Astrocyte of the cerebellum (primary cell): ENCODE measurements at places on chromosomes 2 and 18.
A peak's percentile ranks its signal among the peaks of the same experiment; 100 is the strongest.

DNA sequence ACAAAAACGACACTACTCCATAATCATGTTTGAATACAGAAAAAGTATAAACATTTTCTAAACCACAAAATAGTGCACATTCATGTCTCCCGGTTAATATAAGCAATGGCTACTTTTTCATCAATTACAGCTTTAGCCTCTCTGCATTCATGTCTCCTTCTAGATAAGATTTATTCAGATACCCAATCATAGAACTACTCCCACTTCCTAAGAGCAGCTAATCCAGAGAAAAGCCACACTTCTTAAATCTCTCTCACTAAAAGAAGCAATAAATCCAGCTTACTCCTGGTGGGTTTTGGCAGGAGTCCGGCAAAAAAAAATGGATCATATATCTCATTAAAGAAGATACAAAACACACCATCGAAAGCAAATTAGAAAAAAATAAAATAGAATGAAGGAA, 20.1 kb downstream of the DSEL start:
- no peak for DNase-seq

- peak; percentile 18 for DNase-seq
Observed at GRCh38 chr18:54647176-54647575, 56.1 kb downstream of the DYNAP start.

- no peak for DNase-seq
Observed at GRCh38 chr2:159996792-159997546, 65.4 kb downstream of the PLA2R1 start.

DNA sequence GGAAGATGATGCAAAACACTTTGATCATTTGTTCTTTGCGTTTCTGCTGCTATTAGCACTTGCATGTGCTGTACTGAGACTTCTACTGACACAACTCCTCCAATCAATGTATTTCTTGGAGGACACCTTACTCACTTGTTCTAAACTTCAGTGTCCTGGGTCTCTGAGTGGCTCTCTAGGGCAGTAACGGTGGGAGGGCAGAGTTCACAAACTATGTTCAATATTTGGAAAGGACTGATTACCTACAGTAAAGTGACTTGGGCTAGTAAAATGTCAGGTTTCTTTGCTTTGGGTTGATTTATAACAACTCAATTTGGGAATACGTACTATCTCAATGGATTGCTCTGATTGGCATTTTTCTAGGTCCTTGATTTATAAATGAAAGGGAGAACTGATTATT, 49.3 kb upstream of the PAX8 start:
- no peak for DNase-seq

GRCh38 chr2:158317642-158318041, 138.9 kb downstream of the CCDC148 start:
- no peak for DNase-seq

- no peak for DNase-seq
Observed at GRCh38 chr18:56097621-56098020, 509.6 kb upstream of the TCF4 start.

GRCh38 chr2:189581354-189582139, 961 bp upstream of the SLC40A1 start:
- DNase-seq: no peak

- DNase-seq: no peak
Observed at GRCh38 chr2:75003773-75004172, 45.3 kb downstream of the POLE4 start.

DNA sequence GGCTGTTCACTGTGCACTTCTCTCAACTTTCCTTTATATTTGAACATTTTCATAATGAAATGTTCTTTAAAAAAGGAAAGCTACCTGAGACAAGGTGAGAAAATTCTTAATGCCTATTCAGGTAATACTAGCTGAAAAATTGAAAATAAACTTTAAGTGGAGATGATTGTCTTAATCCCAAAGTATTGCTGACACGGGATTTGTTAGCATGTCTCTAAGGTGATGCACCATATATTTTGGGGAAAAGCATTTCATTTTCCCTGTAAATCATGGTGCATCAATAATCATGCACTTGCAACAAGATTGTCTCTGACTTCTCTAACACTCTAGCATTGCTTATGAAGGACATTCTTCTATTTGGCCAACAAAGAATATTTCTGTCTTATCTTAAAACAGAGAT, 848.0 kb downstream of the DPP10 start:
- no peak for DNase-seq

GRCh38 chr2:100754951-100755350, 65.0 kb upstream of the NPAS2 start:
- DNase-seq: no peak

- DNase-seq: no peak
Observed at GRCh38 chr18:76980663-76981395, 151.8 kb downstream of the MBP start.

GRCh38 chr2:20145497-20146193, 79.3 kb downstream of the SDC1 start:
- DNase-seq: no peak

DNA sequence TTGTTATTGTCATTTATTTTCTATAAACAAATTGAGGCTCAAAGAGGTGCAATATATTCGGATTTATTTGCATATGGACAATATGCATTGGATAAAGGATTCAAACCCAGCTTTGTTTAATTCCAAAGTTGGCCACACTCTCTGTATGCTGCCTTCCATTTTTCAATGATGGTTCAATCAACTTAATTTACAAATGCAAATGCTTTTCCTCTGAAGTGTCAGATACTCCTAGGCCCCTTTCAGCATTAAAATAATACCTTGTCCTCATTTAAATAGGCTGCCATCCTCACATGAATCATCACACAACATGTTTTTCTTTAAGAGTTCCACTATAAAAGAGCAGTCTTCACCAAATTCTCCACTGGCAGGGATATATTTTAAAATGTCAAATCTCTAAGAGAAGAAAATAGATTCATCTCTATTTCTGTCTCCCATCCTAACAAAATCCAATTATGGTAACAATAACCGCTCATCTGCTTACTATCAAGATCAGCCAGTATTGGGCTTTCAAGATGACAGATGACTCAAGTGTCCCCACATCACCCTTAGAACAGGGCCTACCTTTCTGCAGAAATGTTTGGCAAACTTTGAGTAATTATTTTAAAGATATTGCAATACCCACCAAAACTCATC, 114.8 kb downstream of the SCG2 start:
- no peak for DNase-seq

DNA sequence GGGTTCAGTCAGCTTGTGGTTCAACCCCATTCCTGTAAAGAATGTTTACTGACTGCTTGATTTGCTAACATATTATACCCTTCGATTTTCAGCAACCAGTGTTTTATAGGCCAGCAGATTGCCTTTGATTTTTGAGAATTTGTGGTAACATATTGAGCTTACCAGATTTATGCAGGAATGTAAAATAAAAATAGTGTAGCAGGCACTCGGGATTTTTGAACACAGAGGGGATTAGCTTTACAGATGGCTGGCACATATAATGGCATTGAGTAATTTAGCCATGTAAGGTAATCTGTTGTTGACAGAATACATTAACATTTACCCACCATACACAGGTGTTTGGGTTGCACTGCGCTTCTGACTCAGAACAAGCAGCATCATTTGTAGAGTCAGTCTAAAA, 354.0 kb downstream of the LRRTM1 start:
- no peak for DNase-seq

- peak; percentile 98 for DNase-seq
Observed at GRCh38 chr2:55992455-55992854, 68.9 kb upstream of the EFEMP1 start.

DNA sequence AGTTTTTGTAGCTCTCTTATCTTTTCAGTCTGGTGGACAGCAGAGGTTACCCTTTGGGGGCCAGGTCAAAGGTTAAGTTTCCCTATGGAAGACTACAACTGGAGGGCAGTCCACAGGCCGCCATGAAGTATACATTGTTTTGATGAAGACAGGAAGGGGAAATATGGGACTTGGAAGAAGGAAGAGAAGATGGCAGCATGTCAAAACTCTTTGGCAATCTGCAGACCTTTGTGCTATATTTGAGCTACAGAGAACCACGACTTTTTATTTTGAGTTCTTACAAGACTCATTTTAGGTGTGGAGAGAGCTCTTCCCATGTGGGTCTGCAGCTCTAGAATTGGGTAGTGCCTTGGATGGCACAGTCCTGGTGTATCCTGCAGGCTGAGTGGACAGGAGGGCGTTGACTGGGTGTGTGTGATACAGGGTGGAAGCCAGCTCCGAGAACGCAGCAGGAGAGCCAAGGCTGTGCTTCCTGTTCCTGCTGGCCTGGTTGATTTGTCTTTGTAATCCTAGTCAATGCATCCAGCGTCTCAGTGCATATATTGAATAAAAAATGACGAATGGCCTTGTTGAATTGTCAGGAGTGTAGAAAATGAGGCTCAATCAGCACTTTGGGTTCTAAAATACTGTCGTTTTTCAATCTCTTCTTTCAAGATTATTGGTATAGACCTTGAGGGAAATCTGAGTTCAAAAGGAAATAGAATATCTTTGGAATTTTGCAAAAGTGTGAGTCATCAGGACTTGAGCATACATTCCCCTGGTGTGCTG, 11.5 kb downstream of the ITGA6 start:
- DNase-seq: no peak
